Osteoblast (primary cell): ENCODE measurements at places on chromosomes 6 and 20. TPM values are rescaled to one million over a fixed set of nuclear protein-coding genes. Genes with fewer than 3 reads are reported as not detected.

- H3K27me3 ChIP-seq, result no peaks in the 10 kb centered on the region
- H3K4me1 ChIP-seq, result no peaks in the 10 kb centered on the region
- no peak overlapping the region for H3K27ac ChIP-seq
- H3K36me3 ChIP-seq, result no peaks in the 10 kb centered on the region
- H3K4me3 ChIP-seq, result no peak overlapping the region
Measured at GRCh38 chr20:53059848-53060247, 87.7 kb downstream of the TSHZ2 start.

- H3K36me3 ChIP-seq, result no peaks in the 10 kb centered on the region
- no peak overlapping the region for H3K27ac ChIP-seq
- H3K4me3 ChIP-seq, result no peak overlapping the region
- no peak for DNase-seq
- H3K4me1 ChIP-seq, result peaks cover 8% of the 10 kb centered on the region
- H3K27me3 ChIP-seq, result no peaks in the 10 kb centered on the region
Measured at GRCh38 chr20:19544684-19545083, 213.4 kb upstream of the RIN2 start.

DNA sequence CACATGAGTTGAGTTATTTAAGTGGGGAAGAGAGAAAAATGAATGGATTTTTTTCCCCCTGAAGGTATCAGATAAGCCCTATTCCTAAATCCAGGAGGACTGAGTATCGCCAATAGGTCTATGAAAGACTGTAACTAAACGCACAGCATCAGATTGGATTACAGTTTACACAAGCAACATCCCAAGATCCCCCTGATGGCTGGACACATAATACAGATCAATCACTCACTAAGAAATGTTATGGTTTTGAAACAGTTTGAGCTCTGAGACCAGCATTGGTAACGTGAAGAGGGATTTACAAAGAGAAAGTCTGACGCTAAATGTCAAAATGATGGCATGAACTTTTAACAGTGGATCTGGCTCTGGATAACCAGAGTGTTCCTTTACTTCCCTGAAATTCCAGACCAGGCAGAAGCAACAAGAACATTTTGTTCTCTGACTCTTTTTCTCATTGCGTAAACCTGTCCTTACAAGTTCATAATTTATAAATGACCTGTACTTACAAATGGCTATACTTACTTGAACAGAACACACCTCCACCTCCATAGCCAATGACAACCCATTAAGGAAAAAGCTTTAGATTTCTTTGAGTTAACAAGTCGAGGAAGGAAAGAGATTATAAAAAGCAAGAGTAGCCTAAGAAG lies 131.8 kb upstream of the BEND3 start:
- DNase-seq, result no peak
- no peak overlapping the region for H3K27ac ChIP-seq
- H3K27me3 ChIP-seq, result no peaks in the 10 kb centered on the region
- H3K36me3 ChIP-seq, result no peaks in the 10 kb centered on the region
- no peaks in the 10 kb centered on the region for H3K4me1 ChIP-seq
- H3K4me3 ChIP-seq, result no peak overlapping the region

GRCh38 chr20:59776626-59777330 lies 156.7 kb downstream of the SYCP2 start:
- H3K4me1 ChIP-seq, result no peaks in the 10 kb centered on the region
- DNase-seq, result peak; percentile 25
- H3K36me3 ChIP-seq, result no peaks in the 10 kb centered on the region
- H3K27ac ChIP-seq, result no peak overlapping the region

GRCh38 chr6:55659304-55659703 lies 80.3 kb upstream of the HMGCLL1 start:
- H3K36me3 ChIP-seq, result no peaks in the 10 kb centered on the region
- H3K27ac ChIP-seq, result no peak overlapping the region
- H3K4me1 ChIP-seq, result no peaks in the 10 kb centered on the region

The PCSK2 gene
- not detected in 2 replicates for total RNA-seq

The MRPS26 gene
- total RNA-seq, result 20.6 and 21.0 TPM in 2 replicates

The TRERF1 gene
- 3.8 and 4.7 TPM in 2 replicates for total RNA-seq

The ZNF311 gene
- 0.88 and 1.1 TPM in 2 replicates for total RNA-seq

The CDKN1A gene
- 456 and 461 TPM in 2 replicates for total RNA-seq
